Left hindlimb (tissue), 1 donor: ENCODE measurements at places on chromosomes 12 and 14.
A peak's percentile ranks its signal among the peaks of the same experiment; 100 is the strongest.

DNA sequence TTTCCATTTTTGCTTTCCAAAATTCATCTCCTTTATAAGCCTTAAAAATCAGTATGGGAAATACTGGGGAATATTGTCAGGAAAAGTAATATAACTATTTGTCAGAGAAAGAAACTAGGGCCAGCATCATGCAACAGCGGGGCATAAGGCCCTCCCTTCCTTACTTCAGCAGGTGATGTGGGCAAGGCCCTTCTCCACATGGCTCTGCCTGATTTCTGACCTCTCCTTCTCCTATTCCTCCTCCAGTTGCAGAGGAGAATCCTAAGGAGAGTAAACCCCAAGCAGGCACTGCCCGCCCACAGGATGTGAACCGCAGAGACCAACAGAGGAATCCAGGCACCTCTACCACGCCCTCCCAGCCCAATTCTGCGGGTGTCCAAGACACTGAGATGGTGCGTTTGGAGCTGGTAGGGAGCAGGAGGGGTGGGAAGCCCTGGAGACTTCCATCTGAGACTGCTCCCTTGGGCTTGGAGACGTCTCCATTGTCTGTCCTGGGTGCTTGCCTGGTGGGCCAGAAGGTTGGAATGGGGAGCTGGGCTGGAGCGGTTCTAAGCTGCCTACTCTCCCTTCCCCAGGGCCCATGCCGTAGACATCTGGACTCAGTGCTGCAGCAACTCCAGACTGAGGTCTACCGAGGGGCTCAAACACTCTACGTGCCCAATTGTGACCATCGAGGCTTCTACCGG is 2.7 kb upstream of the SOAT2 start:
- no peak for DNase-seq

GRCh38 chr12:47236109-47236714 is 156.5 kb upstream of the AMIGO2 start:
- DNase-seq = no peak

DNA sequence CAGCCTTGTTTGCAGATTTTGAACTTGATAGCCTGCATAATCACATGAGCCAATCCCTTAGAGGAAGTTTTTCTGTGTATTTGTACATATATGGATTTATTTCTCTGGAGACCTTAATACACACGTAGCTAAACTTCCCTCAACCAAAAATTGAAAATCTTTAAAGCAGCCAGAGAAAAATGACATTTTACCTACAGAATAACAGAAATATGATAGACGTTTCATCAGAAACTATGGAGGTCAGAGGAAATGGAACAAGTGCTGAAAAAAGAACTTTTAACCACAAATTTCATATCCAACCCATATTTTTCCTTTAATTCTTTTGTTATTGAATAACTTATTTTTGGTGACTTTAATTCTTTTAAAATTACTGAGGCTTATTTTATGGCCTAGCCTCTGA is 177.7 kb downstream of the CCDC91 start:
- no peak for DNase-seq

- DNase-seq = peak; percentile 26
Observed at GRCh38 chr14:90554341-90554740, 157.5 kb downstream of the CALM1 start.

DNA sequence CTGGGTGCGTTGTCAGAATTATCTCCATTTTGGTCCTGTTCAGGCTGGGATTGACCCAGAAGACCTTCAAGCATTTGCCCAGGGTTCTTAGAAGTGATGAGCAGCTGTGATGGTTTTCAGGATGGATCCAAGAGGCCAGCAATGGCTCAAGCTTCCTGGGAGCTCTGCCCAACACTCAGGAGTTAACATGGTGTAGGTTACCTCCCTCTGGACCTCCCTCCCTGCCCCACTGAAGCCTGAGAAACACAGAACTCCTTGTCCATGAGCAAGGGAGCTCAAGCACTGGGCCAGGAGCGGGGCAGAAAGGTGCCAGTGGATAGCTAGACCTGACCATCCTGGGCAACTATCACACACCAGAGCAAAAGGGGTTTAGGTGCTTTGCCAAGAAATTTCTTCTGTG is 148.4 kb upstream of the FKBP4 start:
- no peak for DNase-seq

GRCh38 chr12:106125351-106126095 is 13.2 kb downstream of the NUAK1 start:
- DNase-seq = no peak

DNA sequence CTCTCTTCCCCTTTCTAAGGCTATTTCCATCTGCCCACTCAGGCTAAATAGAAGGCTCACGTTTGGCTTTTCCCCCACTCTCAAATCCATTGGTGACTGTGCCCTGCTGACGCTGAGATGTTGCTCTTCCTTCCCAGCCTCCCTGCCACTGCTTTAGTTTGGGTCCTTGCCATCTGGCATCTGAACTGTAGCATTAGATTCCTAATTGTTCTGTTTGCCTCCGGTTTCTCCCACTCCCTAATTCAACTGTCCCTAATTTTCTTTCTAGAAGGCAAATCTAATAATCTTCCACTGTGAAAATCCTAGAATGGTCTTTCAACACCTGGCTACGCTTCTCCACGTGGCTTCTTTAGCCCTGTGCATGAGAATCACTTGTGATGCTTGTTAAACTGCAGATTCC is 37.6 kb upstream of the SMOC1 start:
- DNase-seq = no peak
